ENCODE measurements at places on chromosomes 2 and 18. TPM values are rescaled to one million over a fixed set of nuclear protein-coding genes. Genes with fewer than 3 reads are reported as not detected.

Gene RAMP1
- 12.9 TPM for total RNA-seq

Gene OTOS
- 0.34 TPM for total RNA-seq

Gene TM4SF20
- total RNA-seq = not detected

Gene OR6B2
- not detected for total RNA-seq

Gene MGAT4A
- total RNA-seq = 3.9 TPM

Gene SERPINB11
- not detected for total RNA-seq

Gene SLC20A1
- total RNA-seq = 71.2 TPM

Gene KIF1A
- total RNA-seq = 16.2 TPM

Gene RAX
- not detected for total RNA-seq

Gene ANKRD62
- not detected for total RNA-seq

Gene DTYMK
- total RNA-seq = 141 TPM

Gene SERPINB10
- 1.5 TPM for total RNA-seq

Gene FLACC1
- not detected for total RNA-seq

Gene CERKL
- total RNA-seq = not detected

Gene IL36G
- 0.80 TPM for total RNA-seq

Gene ERICH2
- not detected for total RNA-seq

Gene ITGA4
- 11.3 TPM for total RNA-seq

Gene POTEI
- total RNA-seq = 0.40 TPM

Measured in Daoy (cell line).